ENCODE measurements at places on chromosomes 6 and 20.

GRCh38 chr6:135871878-135872277 lies 20.4 kb downstream of the PDE7B start:
- no peak for DNase-seq

DNA sequence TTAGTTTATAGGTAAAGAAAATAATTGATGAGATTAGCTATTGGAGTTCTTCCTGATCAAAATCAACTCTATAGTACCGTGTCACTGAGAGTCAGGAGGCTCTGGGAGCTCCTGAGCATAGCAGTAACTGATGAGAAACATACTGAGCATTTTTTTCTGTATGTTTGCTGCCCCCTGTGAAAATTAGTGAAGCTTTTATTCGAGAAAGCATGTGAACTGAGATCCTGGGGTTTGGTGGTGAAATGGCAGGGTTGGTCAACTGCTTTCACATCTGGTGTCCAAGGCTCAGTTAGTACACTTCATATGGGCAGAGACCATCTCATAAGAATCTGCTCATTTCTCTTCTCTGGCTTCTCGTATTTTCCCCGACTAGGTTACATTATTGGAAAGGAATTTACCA lies 4.1 kb upstream of the ABT1 start:
- no peak for DNase-seq

- DNase-seq = no peak
These were observed 3.7 kb upstream of the RFPL4B start for GRCh38 chr6:112343390-112343789.

GRCh38 chr20:6012179-6012578 lies 41.7 kb downstream of the LRRN4 start:
- no peak for DNase-seq

GRCh38 chr6:24666097-24666640 lies 530 bp downstream of the TDP2 start:
- DNase-seq = peak; percentile 78

GRCh38 chr6:36129941-36130666 lies at the start of gene MAPK13:
Gene MAPK13 (plus strand): TSS chr6:36130513. CDS start chr6:36130583, 70 bp downstream.
- DNase-seq = peak; percentile 85

DNA sequence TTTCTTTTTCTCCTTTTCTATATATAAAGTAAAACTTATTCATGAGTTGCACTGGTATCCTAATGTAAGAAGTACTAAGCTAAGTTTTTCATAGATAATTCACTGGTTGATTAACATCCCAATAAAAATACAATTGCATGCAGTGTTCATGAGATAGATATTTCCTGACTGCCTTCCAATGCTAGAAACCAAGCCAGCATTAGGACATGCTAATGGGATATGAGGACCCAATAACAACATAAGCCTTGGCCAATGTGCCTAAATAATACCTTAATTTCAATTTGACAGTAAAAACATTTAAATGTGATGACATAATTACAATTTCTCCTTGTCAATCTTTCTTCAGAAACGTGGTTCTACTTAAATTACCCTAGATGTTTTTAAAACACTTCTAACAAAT lies 152.7 kb downstream of the RNGTT start:
- no peak for DNase-seq

DNA sequence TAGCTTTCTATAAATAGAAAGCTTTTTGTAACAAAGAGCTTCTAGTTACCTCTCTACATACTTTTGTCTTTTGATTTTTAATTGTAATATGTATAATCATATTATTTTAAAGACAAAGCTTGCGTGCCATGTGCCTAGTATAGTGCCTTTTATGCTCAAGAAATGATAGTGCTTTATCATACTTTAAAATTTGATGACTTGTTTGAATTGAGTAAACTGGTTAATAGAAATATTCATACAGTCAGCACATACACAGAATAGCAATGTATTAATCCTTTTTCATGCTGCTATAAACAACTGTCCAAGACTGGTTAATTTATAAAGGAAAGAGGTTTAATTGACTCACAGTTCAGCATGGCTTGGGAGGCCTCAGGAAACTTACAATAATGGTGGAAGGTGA lies 313.0 kb downstream of the FRK start:
- DNase-seq = no peak

DNA sequence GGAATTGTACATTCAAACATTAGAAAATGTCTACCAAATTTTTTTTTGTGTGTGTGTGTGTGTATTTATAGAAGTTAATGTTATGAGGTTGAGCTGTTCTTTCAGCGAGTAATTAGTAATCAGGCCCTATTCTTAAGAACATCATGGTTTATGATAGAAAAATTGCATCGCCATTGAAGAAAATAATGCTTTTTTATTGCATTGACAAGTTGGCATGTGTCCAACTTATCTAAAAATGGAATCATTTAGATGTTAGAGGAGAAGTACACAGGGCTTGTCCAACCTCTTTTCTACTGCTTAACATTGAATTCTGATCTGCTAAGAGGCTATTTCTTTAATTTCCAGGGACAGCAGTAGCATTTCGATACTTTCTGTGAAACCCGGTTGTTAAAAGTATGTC lies 61.6 kb upstream of the ADGRG6 start:
- no peak for DNase-seq

DNA sequence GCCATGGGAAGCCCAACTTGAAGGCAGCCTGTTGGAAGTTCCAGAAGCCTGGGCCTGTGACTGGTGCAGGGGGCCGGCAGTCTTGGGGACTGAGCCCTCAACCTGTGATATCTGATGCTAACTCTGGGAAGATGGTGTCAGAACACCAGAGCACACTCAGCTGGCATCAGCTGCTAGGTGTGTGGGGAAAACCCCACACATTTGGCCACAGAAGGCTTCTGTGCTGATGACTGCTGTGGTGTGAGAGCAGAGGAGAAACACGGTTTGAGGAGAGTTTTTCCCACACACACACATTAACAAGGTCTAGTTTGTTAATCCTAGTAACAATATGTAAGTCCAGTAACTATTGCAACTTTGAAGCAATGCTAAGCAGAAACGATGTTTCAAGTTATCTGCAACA lies 78.0 kb downstream of the PSMB1 start:
- no peak for DNase-seq

DNA sequence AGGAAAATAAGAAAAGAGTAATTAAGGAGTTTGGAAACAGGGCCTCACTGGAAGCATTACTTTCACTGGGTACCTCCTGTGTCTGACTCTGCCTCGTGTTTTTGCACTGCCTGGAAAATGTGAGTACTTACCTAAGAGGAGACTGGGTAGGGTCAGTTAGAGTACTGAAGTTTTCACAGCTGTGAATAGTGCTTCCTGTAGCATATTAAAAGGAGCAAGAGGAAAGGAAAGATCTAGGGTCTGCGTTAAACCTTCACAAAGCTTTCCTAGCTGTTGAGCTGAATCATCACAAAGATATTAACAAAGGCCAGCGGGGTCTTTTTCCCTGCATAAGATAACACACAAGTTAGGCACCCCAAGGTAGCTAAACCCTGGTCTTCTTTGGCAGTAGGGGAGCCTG lies 82.3 kb downstream of the MLIP start:
- no peak for DNase-seq

- DNase-seq = no peak
These were observed 861 bp upstream of the HLA-A start for GRCh38 chr6:29941471-29941870.

DNA sequence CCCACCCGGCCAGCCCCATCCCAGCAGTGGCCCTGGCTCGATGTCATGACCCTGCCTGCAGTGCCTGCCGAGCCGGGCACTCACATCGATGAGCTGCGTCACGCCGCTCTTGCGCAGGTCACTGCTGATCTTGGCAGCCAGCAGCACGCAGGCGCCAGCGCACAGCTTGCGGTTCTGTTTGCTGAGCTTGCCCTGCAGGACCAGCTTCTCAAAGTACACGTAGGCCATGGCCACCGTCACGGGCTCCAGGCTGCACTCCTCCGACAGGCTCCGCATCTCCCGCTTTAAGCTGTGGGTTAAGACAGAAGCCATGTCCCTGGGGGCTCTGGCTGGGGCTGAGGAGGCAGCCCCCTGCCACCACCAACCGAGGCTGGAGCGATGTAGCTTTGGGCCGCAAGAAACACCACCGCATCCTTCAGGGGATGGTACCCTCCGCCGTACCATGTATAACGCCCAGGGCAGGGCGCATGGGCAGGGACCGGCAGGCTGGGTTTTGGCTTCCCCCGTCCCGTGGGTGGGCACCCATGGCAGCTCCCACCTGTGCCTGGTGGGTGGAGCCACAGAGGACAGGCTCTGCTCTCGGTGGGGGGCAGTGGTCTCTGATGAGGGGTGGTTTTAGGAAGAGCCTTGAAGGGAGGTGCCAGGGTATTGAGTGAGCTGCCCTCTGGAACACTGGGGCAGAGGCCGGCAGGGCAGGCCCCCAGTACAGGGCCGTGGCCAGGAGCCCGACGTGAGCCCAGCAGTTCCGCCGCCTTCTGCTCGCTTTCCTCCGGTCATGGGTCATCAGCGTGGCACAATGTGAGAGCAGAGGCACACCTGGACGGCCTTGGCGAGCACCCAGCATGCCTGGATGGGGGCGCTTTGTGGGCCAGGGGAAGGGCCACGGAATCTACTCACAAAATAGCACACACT lies 4.5 kb downstream of the RPS21 start:
- DNase-seq = no peak

Measured in NCI-H526 (cell line).